ENCODE measurements at places on chromosomes 1 and 21.

- no peak for DNase-seq
Observed at GRCh38 chr1:197093226-197093885, 26.3 kb upstream of the F13B start.

DNA sequence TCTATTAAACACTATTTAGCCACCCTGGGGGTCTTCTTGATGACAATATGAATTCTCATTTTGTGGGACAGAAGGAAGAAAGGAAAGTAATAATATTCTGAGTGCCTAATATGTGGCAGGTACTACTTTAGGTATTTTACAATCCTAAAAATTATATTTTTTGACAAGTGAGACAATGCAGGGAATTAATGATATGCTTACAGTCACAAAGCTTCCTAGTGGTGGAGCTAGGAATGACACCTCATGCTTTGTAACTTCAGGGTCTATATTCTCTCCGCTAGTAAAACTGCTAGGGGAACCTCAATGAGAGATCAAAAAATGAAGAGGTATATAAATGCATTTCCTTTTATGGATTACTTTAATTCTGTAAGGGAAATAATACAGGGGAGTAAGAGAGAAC, 44.3 kb downstream of the TPR start:
- DNase-seq, result no peak

DNA sequence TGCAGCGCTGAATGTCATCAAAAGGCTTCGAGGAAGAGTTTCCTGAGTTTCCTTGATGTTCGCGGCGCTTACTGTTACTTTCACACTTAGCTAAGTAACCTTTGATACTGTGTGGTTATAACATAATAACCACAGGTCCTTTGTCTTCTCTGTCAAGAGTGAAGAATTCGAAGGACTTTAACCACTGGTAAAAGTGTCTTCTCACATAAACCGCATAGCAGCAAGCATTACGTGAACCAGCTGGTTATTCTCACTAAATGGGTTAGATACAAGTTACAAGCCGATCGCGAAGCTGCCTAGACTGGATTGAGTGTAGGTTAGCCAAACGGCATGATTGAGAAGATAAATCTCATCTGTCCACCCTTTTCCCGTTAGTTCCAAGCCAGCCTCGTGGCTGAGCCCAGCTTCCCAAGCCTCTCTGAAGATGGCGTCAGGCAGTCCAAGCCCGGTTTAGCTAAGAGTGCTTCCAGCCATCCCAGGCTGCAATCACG, 18.3 kb upstream of the IFNGR2 start:
- no peak for DNase-seq

- DNase-seq, result no peak
Observed at GRCh38 chr1:11057477-11057876, 2.3 kb downstream of the SRM start.
